ENCODE measurements at places on chromosomes 6 and 20.

- no peak for DNase-seq
Measured at GRCh38 chr6:150466196-150466595, 97.4 kb downstream of the IYD start.

GRCh38 chr6:151101816-151102694, 137.7 kb upstream of the AKAP12 start:
- DNase-seq = no peak

- peak; percentile 87 for DNase-seq
Measured at GRCh38 chr6:19851241-19852089, 14.3 kb downstream of the ID4 start.

DNA sequence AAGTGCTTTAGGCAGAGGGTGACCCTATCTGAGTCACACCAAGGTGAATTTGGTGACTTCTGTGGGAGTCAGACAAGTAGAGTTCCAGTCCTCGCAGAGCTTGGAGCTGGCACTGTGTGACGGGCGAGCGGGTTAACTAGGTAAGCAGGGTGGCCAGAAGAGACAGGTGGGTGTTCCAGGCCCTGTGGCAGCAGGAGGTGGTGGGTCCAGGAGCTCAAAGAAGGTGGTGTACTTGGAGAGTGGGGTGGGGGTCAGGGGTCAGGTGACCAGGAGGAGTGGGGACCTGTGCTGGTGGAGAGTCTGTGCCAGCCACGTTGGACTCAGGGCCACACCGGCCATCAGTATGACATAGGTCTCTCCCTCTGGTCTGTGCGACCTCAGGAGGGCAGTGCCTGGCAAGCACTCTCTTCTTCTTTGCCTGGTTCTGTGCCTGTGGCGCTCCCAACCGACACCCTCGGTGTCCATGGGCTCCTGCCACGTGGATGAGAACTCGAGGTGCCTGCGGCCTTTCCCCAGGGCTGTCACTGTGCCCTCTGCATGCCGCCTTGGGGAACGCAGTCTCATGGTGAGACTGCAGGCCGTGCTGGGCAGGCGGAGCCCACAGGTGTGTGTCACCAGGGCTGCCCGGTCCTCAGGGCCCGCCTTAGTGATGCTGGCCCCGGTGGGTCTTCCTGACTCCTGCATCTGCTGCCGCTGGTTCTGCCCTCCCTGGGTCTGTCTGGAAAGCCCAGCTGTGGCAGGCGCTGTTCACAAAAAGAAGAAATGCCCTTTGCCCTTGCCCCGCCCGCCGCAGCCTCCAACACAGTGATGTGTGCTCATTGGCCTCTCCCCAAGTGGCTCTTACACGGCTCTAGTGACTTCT, 1.6 kb downstream of the MRGBP start:
- DNase-seq = no peak

DNA sequence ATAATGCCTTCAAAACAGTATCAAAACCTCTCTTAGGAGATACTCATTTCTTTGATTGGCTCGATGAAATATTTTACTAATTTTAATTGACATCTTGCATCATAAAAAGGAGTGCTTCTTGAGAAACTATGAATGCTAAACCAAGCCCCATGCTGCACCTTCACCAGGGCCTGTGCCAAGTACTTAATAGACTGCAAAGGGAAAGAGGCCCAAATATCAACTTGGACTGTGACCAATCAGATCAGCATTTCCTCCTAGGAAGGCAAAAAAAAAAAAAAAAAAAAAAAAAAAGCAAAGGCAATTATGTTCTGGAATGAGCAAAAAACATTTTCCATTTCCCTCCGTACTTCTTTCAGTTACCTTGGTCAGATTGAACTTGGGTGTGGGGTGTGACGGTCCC, 253.0 kb upstream of the SOX4 start:
- DNase-seq = no peak

DNA sequence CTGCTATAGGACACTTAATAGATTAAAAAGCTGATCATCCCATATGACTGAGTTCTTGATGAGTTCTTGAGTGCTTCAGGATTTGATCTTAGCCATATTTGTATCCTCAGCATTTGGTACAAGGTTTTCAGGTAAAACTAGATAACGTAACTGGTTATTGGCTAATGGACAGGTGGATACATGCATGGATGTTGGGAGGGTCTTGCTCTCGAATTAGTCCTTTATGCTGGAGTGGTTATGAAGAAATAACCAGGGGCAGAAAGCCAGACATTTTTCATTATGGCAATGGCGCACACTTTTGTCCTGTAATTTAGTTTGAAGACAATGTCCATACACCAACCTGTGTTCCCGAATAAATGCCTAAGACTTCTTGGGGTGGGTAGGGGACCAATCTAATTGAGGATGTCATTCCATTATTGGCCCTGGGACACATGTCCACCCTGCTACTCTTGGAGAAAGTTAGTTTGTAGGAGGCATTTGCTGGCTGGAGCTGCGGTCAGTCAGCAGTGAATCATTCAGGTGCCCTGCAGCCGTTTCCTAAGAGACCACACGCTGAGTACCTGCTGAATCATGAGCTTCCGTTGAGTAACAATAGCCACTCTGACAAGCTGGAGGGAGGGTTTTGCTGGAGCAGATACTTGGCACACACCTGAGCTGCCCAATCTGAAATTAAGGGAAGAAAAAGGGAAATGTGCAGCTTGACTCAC, 194.4 kb downstream of the FOXA2 start:
- peak; percentile 46 for DNase-seq

DNA sequence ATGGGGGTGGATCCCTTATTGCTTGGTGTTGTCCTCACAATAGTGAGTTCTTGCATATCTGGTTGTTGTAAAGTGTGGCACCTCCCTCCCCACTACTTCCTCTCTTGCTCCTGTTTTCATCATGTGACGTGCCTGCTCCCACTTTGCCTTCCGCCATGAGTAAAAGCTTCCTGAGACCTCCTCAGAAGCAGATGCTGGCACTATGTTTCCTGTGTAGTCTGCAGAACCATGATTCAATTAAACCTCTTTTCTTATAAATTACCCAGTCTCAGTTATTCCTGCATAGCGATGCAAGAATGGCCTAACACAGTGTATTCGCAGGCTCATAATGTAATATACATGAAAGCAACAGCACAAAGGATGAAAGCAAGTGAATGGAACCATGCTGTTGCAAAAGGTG, 28.4 kb upstream of the ANKRD60 start:
- no peak for DNase-seq
